ENCODE measurements at places on chromosomes 11 and 22.

DNA sequence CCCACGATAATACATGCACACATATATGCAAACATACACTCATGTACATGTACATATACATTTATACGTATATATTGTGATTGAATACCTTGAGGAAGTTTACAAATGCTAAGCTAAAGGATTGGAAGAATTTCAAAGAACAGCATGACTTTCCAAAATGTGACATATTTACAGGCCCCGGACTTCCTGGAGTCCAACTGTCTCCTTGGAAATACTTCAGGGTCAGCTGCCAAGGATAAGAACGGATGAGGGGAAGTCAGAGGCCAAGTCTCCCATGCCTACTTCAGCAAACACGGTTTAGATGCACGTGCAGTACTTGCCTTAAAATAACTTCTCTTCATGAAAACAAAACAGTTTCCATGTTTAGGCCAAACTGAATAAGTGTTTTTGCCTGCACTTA is 213.6 kb downstream of the DYNC2H1 start:
- no peak for DNase-seq

DNA sequence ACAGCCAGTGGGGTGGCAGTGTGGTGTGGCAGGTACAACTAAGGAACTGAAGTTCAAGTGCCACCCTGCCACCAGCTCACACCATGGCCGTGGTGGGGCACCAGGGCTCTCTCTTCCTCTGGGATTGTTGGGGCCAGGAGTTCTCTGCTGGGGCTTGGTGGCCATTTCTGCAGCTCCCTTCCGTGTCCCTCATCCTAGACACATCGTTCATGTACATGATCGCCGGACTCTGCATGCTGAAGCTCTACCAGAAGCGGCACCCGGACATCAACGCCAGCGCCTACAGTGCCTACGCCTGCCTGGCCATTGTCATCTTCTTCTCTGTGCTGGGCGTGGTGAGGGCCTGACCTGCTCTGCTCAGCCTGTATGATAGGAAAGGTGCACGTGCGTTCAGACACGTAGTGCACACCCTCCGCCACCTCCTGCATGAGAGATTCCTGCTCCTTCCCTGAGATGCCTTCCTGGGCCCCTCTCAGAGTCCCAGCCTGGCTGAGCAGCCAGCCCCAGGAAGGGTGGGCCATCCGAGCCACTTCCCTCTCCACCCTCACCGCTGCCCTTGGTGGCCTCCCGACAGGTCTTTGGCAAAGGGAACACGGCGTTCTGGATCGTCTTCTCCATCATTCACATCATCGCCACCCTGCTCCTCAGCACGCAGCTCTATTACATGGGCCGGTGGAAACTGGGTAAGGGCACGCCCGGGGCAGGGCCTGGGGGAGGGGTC is 7.3 kb upstream of the TAGLN start:
- no peak for DNase-seq

DNA sequence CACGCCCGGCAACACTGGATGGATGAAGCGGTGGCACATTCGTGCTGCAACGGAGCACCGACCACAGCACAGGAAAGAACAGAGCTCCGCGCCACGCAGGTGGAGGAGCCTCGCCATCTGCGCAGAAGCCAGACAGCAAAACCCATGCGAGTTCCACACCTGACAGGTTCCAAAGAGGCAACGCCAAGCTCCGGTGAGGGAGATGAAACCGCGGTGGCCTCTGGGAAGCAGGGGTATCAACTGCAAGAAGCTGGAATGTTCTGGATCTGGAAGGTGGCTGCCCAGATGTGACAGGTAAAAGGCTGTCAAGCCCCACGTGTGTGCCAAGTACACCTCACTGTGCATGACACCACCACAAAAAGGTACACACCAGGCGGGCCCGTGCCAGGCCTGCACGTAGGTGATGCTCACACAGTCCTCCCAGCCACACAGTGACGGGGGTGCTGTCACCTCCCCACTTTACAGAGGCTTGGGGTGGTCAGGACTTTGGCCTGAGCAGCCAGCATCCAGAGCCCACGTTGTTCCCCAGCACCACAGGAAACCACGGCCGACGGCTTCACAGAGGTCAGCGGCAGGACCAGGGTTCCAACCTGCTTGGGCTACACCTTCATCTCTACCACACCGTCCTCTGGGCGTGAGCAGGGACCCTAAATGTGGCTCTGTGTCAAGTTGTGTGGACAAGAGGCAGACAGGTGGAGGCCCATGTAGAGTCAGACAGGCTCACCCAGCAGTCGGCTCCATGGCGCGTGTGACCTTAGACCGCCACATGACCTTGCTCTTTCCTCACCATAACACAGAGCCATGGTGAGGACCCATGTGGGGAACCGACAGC is 19.7 kb upstream of the EFCAB6 start:
- DNase-seq, result no peak

- DNase-seq, result no peak
Measured at GRCh38 chr11:128021349-128022006, 565.9 kb downstream of the ETS1 start.

- DNase-seq, result no peak
Measured at GRCh38 chr22:48494968-48495750, 1332.5 kb downstream of the BRD1 start.

- no peak for DNase-seq
Measured at GRCh38 chr22:45672564-45673481, 1.2 kb downstream of the ATXN10 start.

- no peak for DNase-seq
Measured at GRCh38 chr11:87712802-87713202, 462.4 kb downstream of the RAB38 start.

DNA sequence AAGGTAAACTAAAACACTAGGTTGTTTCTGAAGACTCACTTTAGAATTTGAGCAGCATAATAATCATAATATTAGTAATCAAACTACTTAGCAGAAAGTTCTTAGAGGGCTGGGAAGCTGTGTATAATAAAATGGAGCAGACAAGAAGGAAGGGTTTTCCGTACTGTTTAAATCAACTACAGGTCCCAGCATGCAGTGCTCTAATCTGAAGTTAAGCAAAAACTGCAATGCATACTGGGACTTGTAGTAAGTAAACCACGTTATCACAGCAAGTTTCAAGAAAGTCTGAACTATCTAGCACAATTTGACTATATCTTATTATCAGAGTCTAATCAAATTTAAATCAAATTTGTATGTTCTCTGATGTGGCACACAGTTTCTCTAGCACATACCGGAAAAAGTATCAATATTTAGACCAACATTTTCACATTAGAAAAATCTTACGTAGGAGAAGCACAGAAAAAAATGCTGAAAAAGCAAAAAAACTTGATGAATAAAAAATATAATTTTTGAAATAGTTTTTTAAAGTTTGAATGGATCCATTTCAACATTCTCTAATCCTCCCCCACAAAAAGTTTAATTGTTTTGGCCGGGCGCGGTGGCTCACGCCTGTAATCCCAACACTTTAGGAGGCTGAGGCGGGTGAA is 8.2 kb downstream of the PHF21A start:
- no peak for DNase-seq

DNA sequence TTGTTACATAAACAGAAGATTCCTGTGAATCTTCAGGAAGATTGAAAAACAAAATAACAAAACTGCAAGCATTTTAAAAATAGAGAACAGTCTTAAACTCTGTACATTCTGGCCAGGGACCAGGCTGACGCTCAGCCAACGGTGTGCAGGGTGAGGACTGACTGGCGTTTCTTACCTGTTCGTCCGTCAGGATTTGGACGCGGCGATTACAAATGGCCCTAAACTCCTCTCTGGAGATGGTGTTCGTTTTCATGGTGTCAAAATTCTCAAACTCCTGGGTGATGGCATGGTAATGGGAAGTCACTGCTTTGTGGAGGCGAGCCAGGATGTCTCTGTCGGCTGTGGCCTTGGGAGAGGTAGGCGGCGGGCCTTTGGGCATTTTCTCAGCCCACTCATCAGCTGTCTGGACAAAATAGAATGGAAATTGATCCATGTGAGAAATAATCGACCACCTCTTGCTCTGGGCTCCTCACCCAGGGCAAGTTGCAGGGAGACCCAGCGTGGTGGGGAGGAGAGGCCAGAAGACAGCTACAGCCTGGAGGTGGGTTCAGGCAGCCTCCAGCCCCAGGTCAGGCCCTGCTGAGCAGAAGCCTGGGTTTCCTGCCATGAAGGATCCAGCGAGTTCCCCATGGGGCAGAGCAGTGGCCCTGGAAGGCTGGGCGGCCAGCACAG is 143.0 kb downstream of the MPPED1 start:
- DNase-seq, result no peak

GRCh38 chr22:35900483-35901168 is 128.0 kb downstream of the RBFOX2 start:
- no peak for DNase-seq

- no peak for DNase-seq
Measured at GRCh38 chr11:96260067-96260511, 82.9 kb downstream of the MAML2 start.

GRCh38 chr22:25281675-25282345 is 62.4 kb downstream of the CRYBB2 start:
- DNase-seq, result no peak

DNA sequence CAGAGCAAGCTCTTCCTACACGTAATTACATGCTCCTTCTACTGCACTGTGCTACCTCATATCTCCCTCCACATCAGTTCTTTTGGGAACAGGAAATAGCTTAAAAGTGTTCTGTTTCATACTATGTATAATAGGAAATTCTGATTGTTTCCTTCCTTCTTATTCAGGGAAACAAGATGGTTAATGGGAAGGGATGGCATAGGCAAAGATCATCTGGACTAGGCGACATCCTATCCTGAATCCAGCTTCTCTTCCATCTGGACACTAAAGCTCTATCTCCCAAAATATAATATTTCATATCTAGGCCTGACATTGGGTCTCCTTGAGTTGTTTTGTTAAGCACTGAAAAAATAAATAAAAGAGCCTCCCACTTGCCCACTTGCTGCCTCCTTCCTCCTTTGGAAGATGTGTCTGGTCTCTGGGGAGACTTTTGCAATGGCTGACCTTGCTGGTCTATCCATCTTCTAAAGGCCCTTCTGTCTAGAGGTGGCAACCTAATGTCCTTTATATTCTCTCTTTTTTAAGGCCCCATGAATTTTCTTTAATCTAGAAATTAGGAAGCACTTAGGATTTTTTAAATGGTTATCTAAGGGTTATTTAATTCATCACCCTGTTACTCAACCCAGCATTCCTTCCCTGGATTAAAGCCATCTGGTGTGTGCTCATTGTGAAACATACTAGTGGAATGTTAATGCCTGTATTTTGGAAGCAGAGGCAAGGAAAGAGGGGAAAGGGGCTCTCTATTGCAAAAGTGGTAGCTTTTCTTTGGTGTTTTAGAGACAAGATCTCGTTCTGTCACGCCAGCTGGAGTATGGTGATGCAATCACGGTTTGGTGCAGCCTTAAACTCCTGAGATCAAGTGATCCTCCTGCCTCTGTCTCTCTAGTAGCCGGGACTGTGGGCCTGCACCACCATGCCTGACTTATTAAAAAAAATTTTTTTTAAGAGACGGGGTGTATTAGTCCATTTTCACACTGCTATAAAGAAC is 20.6 kb downstream of the CLMP start:
- DNase-seq, result no peak

DNA sequence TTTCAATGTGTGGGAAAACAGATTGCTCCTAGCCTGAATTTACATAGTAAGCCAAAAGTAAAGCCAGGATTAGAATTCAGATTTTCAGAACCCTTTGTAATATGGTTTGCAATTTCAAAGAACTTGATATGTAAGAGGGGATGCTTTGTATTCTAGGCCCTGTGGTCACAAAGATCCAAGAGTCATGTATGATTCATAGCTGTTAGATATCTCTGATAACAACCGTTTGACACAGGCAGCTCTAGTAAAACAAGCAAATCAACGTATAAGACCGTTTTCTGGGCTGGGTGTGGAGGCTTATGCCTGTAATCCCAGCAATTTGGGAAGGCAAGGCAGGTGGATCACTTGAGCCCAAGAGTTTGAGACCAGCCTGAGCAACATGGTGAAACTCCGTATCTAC is 79.6 kb downstream of the EMSY start:
- DNase-seq, result no peak

DNA sequence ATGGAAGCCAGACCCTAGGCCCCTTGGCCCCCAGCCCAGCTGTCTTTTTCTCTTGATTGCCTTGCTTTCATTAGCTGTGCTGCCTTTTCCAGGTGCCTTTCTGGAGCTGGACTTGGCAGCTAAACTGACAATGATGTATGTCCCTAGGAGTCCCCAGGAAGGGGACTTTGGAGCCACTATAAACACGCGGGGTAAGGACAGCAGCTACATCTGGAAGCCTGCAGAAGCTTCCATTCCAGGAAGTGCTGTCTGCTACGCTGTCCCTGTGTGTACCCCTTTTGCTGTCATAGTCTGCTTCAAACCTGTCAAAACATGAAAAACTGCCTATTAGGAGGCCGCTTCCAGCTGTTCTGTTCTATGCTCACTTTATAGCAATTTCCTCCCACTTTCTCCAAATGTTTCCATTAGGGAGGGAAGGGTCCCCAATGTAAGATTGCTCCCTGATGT is 153.3 kb upstream of the RAG2 start:
- DNase-seq, result no peak

DNA sequence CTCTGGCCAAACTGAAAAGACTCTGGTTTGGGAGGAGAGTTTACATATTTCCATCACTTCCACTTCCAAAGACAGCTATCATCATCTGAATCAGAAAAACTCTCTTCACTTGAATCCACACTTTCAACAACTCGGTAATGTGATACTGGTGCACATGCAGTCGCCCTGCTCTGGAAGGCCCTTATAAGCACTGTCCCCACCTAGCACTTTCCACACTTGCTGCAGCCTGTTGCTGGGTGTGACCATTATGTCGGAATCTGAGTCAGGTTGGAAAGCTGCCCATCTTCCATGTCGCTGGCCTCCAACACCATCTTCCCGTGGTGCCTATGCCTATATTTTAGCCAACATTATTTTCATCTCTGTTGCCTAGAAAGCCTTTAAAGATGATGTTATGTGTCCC is 1.1 kb upstream of the OR10A5 start:
- no peak for DNase-seq

- DNase-seq, result no peak
Measured at GRCh38 chr11:118222437-118222836, 2.4 kb downstream of the JAML start.

DNA sequence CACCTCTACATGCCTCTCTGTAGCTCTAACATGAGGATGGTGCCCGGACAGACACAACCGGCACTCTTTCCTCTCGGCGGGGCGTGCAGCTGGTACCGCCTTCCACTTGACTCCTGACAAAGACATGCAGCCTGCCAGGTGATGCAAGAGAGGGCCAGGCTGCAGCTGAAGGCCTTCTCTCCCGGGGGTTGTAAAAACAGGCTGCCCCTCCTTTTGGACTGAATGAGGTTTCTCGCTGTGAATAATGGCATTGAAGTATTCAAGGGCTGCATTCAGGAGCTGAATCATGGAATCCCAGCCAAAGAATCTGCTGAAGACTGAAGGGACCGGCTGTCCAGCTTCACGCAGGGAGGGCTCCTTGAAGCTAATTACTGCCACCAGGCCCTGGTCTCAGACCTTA is 110.9 kb downstream of the GALNT18 start:
- no peak for DNase-seq

All from stimulated activated CD8-positive, alpha-beta memory T cell treated with anti-CD3 and anti-CD28 coated beads, Interleukin-4, amount 100 ng/mL, for 1 hour (primary cell).